ENCODE measurements at places on chromosomes 2 and 18.

DNA sequence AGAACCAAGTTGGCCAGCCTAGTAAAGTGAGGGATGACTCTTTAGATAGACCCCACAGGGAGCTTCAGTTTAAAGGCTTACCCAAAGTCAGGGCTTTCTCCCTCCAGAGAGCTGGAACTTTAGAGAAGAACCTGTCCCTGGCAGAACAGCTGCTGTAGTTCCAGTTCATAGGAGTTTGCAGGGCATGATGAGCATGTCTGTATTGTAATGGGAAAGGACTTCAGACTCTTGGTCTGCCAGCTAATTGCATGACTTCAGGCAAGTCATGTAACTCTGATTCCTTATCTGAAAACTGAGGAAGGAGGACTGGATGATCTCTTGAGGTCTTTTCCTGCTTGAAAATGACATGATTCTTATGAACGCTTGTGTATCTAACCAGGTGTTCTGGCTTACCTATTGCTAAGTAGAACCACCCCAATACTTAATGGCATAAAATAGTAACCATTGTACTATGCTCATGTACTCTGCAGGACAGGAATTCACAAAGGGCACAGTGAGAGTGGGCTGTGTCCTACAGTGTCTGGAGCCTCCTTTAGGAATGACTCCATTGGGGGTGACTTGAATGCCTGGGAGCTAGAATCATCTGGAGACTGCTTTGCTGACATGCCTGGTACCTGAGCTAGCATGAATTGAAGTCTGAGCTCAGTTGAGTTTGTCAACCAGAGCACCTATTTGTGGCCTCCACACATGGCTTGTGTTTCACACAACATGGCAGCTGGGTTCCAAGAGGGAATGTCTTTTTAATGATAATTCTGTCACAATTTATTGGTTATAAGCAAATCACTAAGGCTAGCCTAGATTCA is 18.9 kb downstream of the SP5 start:
- DNase-seq, result no peak

DNA sequence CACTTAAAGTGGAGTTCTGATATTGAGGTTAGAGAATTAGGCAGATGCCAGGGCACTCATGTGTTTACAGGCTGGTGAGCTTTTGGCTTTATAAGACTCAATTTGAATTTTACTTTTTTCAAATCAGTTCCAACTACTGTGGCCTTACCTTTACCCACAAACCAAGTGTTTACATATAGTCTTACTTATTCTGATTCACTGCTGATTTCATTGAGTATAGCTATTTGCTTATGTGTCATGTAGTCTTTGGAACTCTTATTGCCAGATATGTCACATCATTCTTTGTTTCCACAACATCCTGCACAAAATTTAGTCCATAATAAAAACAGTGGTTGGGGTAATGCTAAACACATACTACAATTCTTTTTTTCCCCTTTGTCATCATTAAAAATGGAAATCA is 96.5 kb downstream of the XIRP2 start:
- DNase-seq, result no peak

DNA sequence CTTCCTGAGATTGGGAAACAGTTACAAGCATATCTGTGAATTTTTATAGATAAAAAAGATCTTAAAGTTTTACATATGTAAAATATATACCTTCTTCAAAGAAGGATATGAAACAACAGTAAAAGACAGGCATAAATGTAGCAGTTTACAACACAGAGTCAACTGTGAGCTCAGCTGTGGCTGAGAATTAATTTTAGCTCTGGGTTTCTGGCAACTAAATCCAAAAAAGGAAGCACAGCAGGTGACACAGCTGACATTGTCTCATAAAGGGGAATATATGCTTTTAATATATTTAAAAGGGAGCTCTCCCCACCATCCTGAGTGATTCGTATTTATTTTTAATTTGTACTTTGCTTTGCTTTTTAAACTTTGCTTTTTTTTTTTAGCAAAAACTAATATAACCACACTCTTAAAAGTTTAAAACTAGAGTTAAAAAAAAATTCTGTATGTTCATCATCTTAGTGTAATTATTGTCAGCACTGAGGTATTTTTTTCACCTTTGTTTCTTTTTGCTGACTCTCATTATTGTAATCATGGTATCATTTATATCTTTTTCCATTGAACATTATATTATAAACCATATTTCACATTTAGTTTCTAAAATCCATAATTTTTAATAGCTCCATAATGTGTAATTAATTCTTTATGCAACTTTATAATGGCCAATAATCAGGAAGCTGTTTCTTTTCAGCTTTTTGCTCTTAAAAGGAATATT is 6.7 kb downstream of the TUBB6 start:
- no peak for DNase-seq

DNA sequence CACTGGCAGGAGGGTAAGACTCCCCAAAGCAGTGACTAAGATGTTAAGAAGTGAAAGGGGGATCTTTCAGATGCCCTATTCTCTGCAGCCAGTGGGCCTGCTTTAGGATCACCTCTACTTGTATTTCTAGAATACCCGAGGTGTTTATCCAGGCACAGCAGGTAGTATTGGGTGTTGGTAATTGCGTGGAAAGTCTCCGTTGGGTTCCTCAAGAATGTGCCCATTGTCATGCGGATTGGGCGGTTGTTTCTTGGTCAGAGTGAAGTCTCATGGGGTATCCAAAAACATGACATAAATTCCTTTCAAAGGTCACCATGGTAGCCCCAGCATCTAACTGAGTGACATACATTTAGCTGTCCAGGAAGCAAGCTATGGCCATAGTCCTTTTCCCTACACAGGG is 308.8 kb downstream of the RPIA start:
- no peak for DNase-seq

DNA sequence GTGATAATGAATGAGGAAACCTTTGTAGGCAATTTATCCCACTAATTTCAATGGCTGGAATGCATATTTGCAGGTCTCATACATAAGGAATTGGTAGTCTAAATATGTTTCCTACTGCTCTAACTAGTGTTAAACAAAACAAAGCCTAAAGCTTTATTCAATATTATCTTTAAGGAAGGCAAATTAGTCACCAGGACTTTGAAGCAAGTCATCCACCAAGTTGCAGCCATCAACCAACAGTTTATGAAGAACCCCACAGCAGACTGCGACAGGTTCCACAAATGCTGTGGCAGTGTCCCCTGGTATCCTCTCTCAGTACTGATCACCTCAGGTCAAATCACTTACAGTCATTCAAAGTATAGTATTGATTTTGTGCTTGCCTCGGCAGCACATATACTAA is 181.5 kb upstream of the ZFP36L2 start:
- no peak for DNase-seq

DNA sequence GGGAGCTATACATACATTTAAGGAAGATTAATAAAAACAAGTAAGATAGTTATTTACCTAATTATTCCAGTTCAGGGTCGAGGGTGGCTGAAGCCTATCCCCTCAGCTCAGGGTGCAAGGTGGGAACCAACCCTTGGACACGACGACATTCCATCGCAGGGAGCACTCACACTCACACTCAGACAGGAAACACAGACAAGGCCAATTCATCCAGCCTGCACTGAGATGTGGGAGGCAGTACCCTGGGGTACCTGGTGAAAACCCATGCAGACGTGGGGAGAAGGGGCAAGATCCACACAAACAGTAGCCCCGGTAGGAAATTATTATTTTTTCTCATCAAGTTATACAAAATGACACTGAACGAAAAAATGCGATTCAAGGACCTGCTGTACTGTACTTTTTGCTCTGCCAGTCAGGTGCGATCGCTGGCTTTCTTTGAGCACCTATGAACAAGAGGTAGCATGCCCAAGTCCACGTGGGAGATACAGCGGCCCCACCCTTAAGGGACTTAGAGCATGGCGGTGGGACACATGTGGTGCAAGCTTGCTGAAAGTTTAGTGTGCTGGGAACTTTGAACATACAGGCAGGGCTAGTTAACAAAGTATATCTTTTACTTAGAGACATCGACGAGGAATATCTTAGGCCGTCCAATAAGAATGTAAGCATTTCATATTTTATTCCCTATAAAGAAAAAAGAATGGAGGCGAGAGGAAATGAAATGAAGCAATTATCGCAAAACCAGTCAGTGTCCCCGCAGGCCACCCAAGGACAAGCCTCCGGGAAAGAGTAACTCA is 624 bp downstream of the METTL8 start:
- no peak for DNase-seq

GRCh38 chr18:49161627-49162026 is 210.9 kb upstream of the SMAD7 start:
- DNase-seq, result no peak

DNA sequence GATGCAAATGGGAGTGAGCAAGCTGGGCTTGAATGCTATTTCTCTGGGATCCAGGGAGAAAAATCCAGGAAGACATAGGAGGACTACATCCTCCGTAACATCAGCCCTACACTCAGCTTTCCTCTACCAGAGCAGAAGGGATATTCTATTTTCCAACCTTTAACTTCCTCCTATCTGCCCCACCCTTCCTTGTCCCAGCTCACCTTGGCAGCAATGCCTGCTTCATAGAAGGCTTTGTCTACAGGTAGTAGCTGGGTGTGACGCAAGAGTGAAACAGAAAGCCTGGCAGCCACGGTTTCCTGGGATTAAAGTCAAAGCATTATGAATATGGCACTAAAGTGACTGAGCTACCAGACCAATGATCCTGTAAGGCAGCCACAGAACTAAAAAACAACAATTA is 3.9 kb downstream of the KRTCAP3 start:
- DNase-seq, result no peak

DNA sequence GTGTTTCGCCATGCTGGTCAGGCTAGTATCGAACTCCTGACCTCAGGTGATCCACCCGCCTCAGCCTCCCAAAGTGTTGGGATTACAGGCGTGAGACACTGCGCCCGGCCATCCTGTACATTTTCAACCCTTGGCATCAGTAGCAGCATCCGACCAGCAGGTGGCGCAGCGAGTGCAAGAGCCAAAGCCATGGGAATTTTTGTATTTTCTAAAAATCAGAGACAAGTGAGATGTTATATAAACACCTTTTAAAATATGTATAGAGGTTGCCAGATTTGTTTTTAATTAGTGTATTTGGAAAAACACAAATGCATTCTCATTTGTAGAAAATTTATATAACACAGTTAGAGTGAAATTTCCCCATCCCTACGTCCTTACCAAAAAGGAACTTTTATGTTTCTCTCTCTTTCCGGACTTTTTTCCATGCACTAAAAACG is 36.8 kb downstream of the MOGAT1 start:
- peak; percentile 62 for DNase-seq

GRCh38 chr2:69911985-69912563 is 2.8 kb upstream of the MXD1 start:
- no peak for DNase-seq

GRCh38 chr2:208799397-208799796 is 392.8 kb downstream of the PTH2R start:
- DNase-seq, result no peak

DNA sequence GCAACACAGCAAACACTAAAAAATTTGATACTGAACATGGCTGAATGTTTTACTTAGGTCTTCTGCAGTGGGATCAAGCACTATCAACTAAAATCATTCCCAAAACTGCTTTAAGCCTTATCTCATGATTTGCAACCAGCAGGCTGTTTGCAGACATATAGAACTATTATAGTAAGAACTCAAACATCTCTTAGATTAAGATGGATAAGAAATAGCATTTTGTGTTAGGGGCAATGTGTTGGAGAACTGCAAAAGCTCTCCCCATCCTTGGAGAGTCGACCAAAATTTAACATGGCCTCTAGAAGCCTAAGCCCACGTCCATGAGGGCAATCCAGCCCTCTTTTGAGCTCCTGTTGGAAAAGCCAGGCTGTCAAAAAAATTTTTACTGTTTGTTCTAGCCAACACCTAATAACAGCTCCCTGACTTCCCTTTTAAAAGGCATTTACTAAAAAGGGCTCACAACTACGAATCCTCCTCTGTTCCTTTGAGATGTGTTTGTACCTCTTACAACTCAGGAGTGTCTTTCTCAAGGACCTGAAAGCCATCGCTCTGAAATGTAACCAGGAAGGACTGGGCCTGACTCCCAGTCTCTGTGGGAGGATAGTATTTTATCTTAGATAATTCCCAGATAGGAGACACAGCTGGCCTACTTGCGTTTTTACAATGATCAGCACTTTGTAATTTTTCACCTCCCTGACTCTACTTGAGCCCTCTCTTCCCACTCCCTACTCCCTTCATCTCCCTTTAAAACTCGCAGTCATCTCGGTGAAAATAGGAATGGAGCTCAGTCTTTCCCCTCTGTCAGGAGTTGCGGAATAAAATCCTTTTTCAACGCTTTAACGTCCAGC is 1.4 kb downstream of the KRCC1 start:
- no peak for DNase-seq

DNA sequence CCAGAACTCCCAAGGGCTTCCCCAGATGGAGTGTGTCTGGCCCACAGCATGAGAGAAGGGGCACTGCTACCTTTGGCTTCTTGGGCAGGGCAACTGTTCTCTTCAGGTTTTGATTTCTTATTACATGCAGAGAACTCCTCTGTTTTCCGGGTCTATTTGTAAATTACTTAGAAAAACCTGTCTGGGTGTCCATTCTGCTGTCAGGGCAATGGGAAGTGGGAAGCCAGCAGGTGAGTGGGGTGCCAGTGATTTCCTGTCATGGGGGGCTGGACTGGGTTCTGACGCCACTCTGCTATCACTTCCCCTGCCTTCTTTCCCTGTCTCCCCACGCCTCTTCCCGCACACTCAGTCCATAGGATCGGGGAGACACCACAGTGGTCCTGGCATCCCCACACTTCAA is 58.0 kb upstream of the LGALSL start:
- no peak for DNase-seq

DNA sequence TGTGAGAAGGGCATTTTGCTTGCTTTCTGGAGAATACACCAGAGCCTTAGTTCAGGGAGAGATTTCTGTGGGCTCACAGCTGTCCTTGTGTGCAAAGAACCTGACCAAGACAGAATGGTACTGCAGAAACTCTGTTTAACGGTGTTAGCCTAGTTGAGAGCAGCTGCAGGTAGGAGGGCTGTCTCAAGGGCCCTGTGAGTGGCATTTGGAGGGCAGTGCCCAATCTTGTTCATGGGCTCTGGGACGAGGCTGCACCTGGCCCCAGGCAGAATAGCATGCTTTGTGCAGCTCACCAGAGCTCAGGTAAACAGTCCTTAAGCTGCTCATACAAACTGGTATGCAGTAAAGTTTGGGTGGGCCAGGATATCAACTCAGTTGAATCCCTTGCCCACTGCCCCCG is 16.9 kb upstream of the RGPD4 start:
- no peak for DNase-seq

- DNase-seq, result no peak
Observed at GRCh38 chr2:10224734-10225133, 78.0 kb upstream of the HPCAL1 start.

DNA sequence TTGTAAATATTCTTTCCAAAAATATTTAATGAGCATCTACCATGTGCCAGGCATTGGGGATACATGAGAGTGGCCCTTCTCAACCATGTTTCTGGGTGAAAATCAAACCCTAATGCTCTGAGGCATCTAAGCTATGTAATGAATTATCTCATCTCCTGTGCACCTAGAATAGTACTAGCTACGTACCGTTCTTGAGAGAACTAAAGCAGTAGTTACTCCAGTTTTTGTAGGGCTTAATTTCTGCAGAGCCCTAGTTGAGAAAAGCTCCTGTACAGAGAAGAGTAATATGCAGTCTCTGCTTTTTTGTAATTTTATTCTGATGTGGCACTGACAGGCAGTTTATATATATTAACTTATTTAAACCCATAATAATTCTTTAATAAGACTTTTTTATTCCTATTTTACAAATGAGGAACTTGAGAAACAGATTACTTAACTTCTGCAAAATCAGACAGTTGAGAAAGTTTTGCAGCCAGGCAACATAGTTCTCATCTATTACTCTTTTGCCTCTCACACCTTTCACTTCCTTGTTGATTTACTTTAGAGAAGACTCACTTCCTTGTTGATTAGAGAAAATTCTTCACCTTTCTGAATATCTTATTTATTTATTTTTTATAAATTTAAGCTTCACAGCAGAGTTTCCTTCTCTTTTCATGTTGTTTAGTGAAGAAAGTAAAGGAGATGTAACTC is 3.1 kb downstream of the SPOPL start:
- no peak for DNase-seq

All from stimulated activated CD8-positive, alpha-beta memory T cell treated with anti-CD3 and anti-CD28 coated beads, Interleukin-15, amount 100 ng/mL, for 1 hour (primary cell).